Activated naive CD4-positive, alpha-beta T cell (primary cell): ENCODE measurements at places on chromosomes 2 and 18.

GRCh38 chr2:143289025-143289424, 159.8 kb downstream of the ARHGAP15 start:
- DNase-seq, result no peak

GRCh38 chr2:12856934-12857601, 140.3 kb downstream of the TRIB2 start:
- DNase-seq, result no peak

DNA sequence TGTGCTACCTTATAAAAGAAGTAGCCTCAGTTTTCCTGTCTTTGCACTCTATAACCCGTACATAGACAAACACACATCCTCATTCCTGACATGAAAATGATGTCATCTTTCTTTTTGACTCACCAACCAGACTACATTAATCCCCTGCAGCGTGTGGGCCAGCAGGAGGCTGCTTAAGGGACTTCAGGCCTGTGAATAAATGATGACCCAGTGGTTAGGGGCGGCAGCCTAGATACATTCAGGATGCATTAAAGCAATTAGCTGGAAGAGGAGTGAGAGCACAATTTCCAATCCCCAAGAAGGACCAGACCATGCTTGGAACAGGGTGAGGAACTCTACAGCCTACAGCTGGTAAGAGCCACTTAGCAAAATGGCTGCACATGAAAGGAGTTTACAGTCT, 57.3 kb upstream of the KLF7 start:
- no peak for DNase-seq

GRCh38 chr18:37398248-37398920, 167.2 kb downstream of the CELF4 start:
- no peak for DNase-seq

- no peak for DNase-seq
Observed at GRCh38 chr2:177348733-177349693, 43.6 kb upstream of the AGPS start.
